HS-5 (cell line): ENCODE measurements at places on chromosomes 11 and 22.

DNA sequence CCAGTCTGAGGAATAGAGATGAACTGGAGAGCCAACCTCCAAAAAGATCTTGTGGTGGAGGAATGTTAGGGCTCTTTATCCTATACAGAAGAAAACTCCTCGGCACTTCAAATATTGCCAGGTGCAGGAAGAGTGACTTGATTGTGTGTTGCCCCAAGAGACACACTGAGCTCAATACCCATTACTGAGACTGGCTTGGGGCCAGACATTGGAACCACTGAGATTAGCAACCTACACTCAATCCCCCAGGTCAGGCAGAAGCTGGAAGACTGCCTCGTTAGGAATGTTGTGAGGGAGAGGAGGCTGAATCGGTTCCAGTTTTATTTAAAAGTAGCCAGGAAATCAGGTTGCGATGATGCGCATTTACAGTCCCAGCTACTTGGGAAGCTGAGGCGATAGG, 2.4 kb upstream of the SGSM3 start:
- DNase-seq: no peak

DNA sequence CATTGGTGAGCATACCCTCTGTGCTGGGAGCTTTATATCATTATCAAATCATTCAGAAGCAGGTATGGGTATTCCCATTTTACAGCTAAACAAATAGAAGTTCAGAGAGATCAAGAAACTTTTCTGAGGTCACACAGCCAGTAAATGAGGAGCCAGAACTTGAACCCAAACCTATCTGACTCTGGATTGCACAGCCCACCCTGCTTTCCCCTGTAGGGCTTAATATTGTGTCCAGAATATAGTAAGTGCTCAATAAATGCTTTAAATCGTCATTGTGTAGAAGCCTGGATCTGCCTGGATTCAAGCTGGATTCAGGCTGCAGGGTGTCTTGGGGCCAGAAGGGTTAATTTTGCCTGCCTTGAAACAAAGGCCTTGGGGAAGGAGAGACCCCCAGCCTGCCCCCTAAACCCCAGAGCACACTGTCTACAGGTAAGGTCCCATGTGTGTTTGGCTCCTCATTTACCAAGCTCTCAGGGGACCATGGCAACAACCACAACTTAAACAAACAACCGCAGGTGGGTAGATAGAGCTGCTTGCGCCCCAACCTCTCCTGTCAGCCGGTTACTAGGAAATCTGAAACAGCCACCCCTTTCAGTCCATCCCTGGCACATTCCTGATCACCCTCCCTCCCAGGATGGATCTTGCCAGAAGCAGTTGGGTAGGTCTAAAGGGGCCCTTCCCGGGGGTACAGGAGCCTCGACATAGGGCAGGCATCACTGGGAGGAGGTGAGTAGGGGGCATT, 3.0 kb upstream of the SEC14L3 start:
- DNase-seq: no peak

GRCh38 chr11:66287889-66288670, 863 bp downstream of the YIF1A start:
- DNase-seq: no peak

DNA sequence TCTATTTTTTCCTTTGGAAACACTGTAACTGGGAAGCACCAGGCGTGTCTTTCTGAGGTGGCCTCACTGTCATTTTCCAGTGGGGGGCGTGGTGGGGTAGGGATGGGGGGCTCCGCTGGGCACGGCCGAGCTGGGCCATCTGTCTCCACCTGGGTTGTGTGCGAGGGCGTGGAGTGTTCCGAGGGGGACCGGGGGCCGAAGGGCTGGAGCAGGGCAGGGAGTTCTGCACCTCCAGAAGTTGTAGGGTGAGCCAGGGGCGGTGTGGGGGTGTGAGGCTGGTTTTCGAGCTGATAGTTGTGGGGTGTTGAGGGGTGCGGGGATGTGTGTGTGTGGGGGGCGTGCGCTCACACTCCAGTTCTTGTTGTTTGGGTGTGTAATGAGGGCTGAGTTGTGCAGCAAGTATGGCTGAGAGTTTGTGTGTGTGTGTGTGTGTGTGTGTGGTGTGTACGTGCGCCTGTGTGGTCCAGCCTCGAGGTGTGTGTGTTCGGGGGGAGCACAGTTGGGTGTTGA, 10.8 kb downstream of the YPEL4 start:
- DNase-seq: no peak

GRCh38 chr11:96211436-96211835, 131.6 kb downstream of the MAML2 start:
- no peak for DNase-seq

- DNase-seq: no peak
Measured at GRCh38 chr11:69642549-69642912, 1.6 kb downstream of the CCND1 start.

GRCh38 chr22:29879753-29880152, 3.2 kb upstream of the MTMR3 start:
- no peak for DNase-seq

DNA sequence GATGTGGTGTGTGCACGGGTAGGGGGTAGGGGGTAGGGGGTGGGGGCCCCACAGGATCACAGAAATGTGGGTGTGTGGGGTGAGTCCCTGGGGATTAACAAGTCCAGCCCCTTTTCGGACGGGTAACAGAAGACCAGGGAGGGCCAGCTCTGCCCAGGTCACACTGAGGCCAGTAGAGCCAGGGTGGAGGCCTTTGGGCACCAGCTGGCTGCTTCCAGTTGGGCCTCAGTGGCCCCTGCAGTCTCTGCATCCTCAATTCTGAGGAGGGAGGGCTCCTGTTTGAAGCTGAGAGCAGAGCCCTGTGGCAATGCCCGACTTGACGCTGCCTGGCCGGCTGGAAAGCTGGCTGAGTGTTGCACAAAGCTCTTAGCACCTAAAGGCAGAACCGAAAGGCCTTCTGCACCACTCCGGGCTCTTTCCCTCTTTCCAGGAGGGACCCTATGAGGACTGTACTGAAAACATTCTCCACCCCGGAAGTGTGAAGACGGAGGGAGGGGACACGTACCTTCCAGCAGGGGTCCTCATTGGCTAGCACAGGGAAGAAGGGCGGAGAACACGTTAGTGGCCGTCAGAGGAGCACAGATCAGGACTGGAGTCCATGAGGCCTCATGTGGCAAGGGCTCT, 120.4 kb downstream of the PHF21B start:
- DNase-seq: no peak

DNA sequence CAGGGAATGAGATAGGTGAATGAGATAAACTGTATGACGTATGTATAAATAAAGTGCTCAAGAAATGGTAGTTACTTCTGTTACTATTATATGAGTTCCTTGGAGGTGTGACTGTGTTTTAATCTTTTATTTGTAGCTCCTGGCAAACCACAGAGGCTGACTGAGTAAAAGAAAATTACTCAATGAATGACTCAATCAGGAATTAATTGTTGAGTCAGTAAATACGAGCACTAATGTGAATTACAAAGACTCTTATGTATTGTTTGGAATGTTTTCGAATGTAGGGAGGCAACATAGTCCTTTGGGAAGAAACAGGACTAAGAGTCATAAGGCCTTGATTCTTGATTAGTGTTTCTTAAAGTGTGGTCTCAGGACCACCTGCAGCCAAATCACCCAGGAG, 51.1 kb upstream of the BLID start:
- no peak for DNase-seq

GRCh38 chr11:50412832-50413231, 380.2 kb downstream of the OR4C45 start:
- DNase-seq: no peak

- DNase-seq: no peak
Measured at GRCh38 chr22:37199760-37200108, 11.7 kb upstream of the C1QTNF6 start.

DNA sequence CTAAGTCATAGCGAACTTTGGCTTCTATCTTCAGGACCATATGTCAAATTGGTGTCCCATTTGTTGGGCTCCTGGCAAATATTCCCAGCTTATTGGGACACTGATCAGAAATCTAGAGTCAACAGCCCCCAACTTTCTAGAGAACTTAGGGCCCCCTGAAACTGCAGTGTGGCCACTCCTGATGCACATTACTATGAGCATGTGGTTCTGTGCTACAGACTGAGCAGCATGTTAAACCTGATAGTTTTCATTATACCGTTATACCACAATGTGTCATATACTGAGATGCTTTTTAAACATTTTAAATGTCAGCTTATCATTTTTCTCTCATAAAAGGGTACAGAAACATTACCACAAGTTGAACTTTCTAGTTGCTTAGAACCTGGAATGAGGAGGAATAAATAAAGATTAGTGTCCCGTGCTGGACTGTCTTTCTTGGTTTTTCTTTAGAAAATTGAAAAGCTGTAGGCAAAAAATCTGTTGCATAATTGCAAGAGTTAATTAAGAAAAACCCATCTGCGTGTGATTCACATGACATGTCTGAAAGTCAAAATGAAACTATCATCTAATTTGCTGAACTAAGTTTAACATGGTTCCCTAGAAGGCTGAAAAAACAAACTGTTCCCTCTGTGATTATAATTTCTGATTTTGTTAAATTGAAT, 16.4 kb upstream of the CTSC start:
- DNase-seq: no peak

GRCh38 chr11:2258501-2259465, 11.6 kb downstream of the ASCL2 start:
- no peak for DNase-seq

- no peak for DNase-seq
Measured at GRCh38 chr11:57652662-57653061, 3.0 kb upstream of the YPEL4 start.

GRCh38 chr11:80168796-80169195, 728.0 kb upstream of the TENM4 start:
- DNase-seq: no peak
